Neural progenitor cell (in vitro differentiated cells): ENCODE measurements at places on chromosomes 3 and 15.

- peaks cover 19% of the 10 kb centered on the region for H3K27me3 ChIP-seq
- DNase-seq: peak; percentile 97
- peak within 1 kb of the TSS; percentile 93 for H3K4me3 ChIP-seq
Measured at GRCh38 chr15:55742927-55743728, at the start of gene PRTG. Gene PRTG, minus strand, starts transcription at chr15:55743152. Its CDS starts 221 bp downstream, at chr15:55742931.

- no peak overlapping the region for H3K4me3 ChIP-seq
- no peaks in the 10 kb centered on the region for H3K4me1 ChIP-seq
- H3K36me3 ChIP-seq: no peaks in the 10 kb centered on the region
- no peak for DNase-seq
Measured at GRCh38 chr3:160193644-160194192, 31.5 kb upstream of the C3orf80 start.

GRCh38 chr3:102057781-102058421 is 208.6 kb downstream of the NFKBIZ start:
- H3K27me3 ChIP-seq: no peaks in the 10 kb centered on the region
- no peak overlapping the region for H3K27ac ChIP-seq
- no peaks in the 10 kb centered on the region for H3K36me3 ChIP-seq
- H3K4me3 ChIP-seq: no peak overlapping the region
- DNase-seq: no peak
- H3K4me1 ChIP-seq: no peaks in the 10 kb centered on the region

GRCh38 chr3:12559520-12559919 is 2.6 kb downstream of the MKRN2 start:
- peaks cover 25% of the 10 kb centered on the region for H3K4me1 ChIP-seq
- H3K4me3 ChIP-seq: no peak overlapping the region
- no peaks in the 10 kb centered on the region for H3K36me3 ChIP-seq
- H3K27ac ChIP-seq: no peak overlapping the region

- no peaks in the 10 kb centered on the region for H3K27me3 ChIP-seq
- peaks cover 53% of the 10 kb centered on the region for H3K4me1 ChIP-seq
- no peak overlapping the region for H3K4me3 ChIP-seq
Measured at GRCh38 chr3:129556890-129557547, 14.0 kb downstream of the H1-8 start.

DNA sequence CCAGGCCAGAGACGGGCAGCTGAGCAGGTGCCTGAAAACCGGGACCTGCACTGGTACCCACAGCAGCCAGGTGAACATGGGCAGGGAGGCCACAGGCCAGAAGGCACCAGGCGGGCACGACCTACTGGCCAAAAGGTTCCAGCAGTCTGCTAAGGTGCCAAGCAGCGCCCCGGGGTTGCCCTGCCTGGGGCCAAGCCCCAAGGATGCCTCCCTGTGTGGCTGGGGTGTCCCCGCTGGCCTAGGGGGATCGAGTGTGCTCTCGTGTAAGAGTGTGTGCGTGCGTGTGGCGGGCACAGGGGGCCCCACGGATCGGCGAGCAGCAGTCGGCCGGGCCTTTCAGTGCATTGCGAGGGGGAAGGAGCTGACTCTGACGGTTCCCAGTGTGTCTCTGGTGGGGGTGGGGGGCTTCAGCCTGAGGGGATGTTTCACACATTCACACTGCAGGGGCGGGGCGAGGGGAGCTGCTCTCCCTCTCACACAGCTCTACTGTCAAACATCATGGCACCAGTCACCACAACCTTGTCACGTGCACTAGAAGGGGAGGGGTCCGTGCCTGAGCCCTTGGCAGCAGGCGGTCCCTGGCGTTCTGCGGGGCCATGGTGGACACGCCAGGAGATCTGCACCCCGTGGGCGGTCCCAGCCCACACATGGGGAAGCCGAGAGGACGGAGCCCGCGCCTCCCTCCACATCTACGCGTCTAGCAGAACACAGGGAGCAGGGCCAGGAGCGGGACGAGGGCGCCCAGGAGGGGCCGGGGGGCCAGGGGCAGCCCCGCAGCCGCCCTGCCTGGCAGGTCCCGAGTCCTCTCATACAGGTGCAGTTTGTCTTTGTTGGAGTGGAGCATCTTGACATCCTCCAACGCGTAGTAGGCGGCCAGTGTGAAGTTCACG is 44.5 kb downstream of the RGMA start:
- H3K4me1 ChIP-seq: no peaks in the 10 kb centered on the region
- DNase-seq: no peak
- H3K27me3 ChIP-seq: no peaks in the 10 kb centered on the region
- peak overlapping the region; percentile 85 for H3K27ac ChIP-seq
- H3K36me3 ChIP-seq: peaks cover 14% of the 10 kb centered on the region
- no peak overlapping the region for H3K4me3 ChIP-seq

- no peaks in the 10 kb centered on the region for H3K27me3 ChIP-seq
- no peaks in the 10 kb centered on the region for H3K36me3 ChIP-seq
- no peaks in the 10 kb centered on the region for H3K4me1 ChIP-seq
- no peak for DNase-seq
Measured at GRCh38 chr3:195003006-195003892, 267.7 kb downstream of the XXYLT1 start.

- no peak overlapping the region for H3K27ac ChIP-seq
- no peaks in the 10 kb centered on the region for H3K4me1 ChIP-seq
- no peaks in the 10 kb centered on the region for H3K36me3 ChIP-seq
- no peak for DNase-seq
- H3K4me3 ChIP-seq: no peak overlapping the region
Measured at GRCh38 chr3:161314836-161315395, 56.4 kb downstream of the SPTSSB start.

DNA sequence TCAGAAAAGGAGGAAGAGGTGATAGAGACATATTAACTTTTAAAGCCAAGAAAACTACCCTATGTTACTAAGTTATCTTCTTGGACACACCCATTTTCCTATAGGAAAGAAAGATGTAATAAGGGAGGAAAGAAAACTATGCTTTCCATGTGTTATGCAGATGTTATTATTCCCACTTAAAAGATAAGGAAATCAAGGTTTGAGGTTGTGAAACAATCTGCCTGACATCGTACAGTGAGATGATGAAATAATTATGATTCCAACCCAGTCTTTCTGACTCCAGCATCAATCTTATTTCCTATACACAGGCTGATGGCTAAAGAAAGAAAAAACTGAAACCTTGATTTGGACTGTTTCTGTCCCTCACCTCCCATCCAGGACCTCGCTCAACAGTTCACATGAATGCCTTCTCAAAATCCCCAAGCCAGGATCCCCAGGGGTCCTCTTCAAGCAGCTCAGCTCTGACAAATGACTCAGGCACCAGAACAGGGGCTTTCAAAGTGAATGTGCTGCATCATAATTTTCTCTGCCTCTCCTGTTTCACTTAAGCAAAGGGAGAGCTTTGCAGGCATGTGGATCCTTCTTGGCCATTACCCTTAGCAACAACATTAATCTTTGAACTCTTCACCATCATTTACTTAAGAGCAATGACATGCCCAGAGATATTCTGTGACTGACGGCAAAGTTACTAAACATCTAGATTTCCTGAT is 12.4 kb upstream of the EID1 start:
- peaks cover 34% of the 10 kb centered on the region for H3K4me1 ChIP-seq
- no peaks in the 10 kb centered on the region for H3K27me3 ChIP-seq
- DNase-seq: peak; percentile 62
- no peaks in the 10 kb centered on the region for H3K36me3 ChIP-seq
- H3K4me3 ChIP-seq: no peak overlapping the region
- no peak overlapping the region for H3K27ac ChIP-seq

- H3K27ac ChIP-seq: no peak overlapping the region
- H3K4me3 ChIP-seq: no peak overlapping the region
- DNase-seq: no peak
- no peaks in the 10 kb centered on the region for H3K36me3 ChIP-seq
- no peaks in the 10 kb centered on the region for H3K27me3 ChIP-seq
Measured at GRCh38 chr3:115423170-115423569, 200.1 kb upstream of the GAP43 start.

DNA sequence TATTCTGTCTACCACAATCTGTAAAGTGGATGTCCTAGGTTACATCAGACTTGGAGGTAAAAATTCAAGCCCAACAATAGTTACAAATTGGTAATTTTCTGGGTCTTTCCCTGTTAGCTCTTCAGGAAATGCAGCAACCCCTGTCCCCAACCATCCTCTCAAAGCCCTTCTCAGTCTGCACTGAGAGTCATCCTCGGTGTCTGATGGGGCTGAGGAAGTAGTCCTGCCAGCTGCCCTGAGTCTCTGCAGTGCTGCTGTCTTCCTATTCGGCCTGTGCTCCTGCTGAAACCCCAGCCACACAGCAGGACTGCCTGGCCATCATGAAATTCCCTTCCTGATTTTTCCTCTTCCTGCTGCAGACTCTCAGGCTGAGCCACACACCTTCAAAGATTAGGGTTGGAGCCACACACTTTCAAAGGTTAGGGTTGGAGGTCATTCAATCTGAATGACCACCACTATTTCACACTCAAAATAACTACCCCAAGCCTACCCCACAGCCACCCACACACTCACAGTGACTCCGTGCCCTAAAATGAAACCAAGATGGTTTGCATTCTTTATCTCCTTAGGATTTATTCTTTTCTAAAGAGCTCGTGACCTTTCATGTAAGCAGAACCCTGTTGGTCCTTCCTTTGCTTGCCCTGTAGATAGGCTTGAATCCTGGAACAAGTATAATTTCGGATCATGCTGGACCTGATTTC is 17.6 kb downstream of the TRIM42 start:
- H3K4me1 ChIP-seq: no peaks in the 10 kb centered on the region
- no peak overlapping the region for H3K27ac ChIP-seq
- no peak for DNase-seq
- no peak overlapping the region for H3K4me3 ChIP-seq
- H3K36me3 ChIP-seq: no peaks in the 10 kb centered on the region

DNA sequence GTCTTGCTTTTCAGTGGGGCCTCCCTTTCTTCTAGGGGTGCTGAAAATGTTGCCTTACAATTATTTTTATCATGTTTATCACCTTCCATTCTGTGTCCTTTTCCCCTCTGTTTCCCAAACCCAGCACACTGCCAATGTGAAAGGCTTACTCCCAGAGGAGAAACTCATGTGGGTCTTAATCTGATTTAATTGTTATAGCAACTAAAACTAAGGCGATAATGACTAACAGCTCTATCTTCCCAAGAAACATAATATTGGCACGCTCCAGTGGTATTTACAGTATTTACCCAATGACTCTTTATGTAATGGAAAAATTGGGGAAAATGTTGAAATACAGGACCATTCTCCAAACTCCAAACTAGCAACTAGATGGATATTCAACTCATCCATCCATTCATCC is 58.4 kb downstream of the MESD start:
- no peaks in the 10 kb centered on the region for H3K27me3 ChIP-seq
- H3K27ac ChIP-seq: no peak overlapping the region
- H3K4me1 ChIP-seq: no peaks in the 10 kb centered on the region
- no peaks in the 10 kb centered on the region for H3K36me3 ChIP-seq

DNA sequence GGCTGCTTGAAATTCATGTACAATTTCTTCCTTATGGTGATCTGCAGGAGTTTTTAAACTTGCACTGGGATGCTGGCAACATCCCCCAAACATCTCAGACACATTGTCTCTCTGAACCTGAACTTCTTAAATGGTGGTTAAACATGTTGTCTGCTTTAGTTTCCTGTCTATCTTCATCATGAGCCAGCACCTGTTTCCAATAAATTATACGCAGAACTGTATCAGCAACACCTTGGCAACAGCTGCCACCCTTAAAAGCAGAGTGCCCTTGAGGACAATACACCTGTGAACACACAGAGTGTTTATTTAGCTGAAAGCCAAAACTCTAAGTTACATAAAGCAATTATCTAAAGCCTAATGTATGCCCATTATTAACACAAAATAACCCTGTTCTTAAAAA is 242.9 kb downstream of the WNT5A start:
- no peak overlapping the region for H3K4me3 ChIP-seq
- no peaks in the 10 kb centered on the region for H3K36me3 ChIP-seq
- H3K4me1 ChIP-seq: peaks cover 26% of the 10 kb centered on the region
- DNase-seq: no peak
- no peak overlapping the region for H3K27ac ChIP-seq

DNA sequence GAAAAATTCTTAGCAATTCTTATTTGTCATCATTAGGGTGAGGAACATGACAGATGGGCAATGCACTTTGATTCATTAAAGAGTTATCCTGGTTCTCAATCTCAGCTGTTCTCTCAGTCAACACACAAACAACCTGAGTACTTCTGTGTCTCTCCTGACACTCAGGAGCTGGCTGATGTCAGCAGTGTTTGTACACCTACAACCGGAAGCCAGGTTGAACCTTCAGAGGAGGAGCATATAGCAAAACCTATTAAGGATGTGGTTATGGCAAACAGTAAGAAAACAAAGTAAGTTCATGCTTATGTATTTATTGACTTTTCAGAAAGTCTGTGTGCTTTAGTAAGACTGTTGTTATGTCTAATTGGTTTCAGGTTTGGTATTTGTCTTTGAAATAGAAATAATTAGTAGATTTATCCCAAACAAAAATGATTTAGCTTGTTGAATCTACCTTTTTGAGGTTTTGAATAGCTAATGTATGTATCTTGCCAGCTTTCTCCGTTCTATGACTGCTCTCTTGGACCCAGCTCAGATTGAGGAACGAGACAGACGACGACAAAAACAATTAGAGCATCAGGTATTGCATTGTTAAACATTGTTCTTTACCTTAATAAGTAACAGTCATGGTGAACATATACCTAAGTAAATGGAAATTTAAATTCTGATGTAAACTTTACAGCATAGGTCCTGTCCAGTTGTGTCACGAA is 36.6 kb downstream of the CCDC66 start:
- no peaks in the 10 kb centered on the region for H3K36me3 ChIP-seq
- no peak overlapping the region for H3K27ac ChIP-seq
- H3K4me3 ChIP-seq: no peak overlapping the region

DNA sequence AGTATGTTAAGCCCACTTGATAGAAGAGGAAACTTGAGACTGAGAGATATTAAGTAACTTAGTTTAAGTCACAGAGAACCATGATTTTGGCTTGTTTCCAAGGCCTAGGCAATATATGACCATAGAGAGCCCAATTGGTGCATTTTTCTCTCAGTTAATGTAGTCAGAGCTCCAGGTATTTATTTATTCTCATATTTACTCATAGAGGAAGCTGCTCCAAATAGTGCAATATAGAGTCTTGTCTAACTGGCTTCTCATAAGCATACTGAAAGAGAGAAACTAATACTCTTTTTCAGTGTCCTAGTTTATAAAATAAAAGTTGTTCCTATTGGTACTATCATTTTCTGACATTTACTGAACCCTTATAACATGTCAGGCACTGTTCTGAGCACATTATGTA is 15.2 kb downstream of the TRNT1 start:
- peaks cover 14% of the 10 kb centered on the region for H3K36me3 ChIP-seq
- no peaks in the 10 kb centered on the region for H3K27me3 ChIP-seq
- H3K27ac ChIP-seq: no peak overlapping the region
- H3K4me1 ChIP-seq: no peaks in the 10 kb centered on the region
